ENCODE measurements at places on chromosomes 16 and 17.
A peak's percentile ranks its signal among the peaks of the same experiment; 100 is the strongest.

DNA sequence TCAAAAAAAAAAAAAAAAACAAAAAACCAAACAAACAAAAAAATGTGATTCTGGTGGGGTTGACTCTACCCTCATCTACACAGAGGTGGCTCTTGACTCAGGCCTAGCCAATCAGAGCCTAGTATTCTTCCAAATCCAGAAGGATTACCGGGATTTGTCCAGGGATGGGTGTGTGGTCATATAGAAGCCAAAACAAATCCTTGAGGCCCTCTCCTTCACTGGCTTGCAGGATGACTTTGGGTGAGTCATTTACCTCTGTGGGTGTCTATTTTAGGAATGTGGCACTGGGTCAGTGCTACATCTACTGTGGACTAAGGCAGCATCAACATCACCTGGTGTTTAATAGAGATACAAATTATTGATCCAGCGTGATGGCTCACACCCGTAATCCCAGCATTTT, 93.2 kb upstream of the RBBP6 start:
- no peak for DNase-seq

DNA sequence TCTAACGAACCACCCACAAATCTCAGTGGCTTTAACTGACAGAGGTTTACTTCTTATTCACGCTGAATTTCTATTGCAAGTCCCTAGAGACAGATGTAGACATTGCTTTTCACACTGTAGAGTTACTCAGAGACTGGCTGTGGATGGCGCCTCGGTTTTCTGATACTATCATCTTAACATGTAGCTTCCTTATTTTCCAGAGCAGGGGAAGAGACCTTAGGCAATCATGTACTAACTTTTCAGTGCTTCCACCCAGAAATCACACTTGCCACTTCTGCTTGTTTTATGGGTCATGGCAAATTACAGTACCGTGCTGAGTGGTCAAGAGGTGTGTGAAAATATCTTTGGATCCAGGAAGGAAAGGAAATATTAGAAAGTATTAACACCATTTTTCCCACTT, 65.4 kb downstream of the MAF start:
- no peak for DNase-seq

DNA sequence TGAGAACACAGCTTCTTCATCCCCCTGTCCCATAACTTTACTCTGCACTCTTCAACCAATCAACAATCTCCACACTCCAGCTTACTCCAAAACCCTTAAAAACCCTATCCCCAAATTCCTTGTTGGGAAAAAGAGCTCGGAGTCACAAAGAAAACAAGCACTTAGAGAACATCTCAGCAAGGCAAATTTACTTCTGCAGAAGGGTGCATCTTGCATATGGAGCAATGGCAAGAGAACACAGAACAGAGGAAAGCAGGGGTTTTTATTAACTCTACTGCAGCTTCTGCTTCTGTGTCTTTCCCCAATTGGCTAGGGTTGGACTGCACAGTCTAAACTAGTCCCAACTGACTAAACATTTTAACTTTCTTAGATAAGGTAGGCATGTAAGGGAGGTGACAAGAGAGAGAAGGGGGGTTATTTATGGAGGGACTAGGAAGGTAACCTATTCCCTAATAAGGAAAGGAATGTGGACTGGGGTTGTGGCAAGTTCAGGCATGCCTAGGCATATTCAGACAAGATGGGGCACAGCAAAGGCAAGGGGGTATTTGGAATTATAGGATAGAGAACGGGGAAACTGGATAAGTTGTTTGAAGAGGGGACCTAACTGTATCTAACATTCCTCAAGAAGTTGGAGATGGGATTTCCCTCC, 125.5 kb downstream of the CACNG3 start:
- no peak for DNase-seq

DNA sequence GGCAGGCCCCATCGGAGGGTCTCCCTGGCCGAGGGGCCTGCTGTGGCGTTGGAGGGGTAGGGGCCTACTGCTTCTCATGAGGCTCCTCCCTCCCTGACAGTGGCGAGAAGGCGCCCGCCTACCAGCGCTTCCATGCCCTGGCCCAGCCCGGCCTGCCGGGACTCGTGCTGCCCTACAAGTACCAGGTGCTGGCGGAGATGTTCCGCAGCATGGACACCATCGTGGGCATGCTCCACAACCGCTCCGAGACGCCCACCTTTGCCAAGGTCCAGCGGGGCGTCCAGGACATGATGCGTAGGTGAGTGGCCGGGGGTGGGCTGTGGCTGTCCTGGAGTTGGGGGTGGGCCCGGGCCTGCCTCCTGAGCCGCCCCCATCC, 1.7 kb downstream of the CDT1 start:
- no peak for DNase-seq

DNA sequence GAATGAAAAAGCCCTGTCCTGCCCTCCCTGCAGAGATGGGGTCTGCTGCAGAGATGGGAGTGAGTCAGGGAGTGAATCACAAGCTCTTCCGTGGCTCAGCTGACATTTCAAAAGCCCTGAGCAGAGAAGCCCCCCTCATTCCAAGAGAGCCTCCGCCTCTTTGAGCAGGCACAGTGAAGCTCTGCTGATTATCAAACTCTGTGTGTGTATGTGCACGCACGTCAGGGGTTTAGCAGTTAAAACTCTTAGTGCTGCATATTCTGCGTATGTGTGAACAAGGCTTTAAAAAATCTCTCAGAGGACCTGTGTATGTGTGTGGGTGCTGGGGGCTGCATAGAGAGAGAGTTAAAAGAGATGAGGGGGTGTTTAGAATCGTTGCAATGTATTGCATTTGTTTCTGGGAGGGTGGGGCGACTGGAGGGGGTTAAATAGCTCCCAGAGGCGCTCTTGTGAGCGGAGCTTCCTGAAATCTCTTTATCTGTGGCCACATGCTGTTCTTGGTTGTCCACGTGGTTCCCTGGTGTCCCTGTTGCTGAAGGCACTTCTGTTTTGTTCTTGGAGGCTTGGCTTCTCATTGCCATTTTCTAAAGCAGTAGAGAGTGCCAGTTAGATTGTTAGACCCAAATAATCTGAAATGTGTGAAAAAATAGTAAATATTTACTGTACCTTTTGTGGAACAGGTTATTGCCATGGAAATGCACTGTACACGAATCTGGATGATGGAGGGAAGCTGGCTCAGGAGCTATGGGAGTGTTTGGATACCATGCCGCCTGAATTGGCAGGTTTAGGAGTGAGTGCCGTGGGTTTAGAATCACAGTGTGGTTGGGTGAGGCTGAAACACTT, 116.6 kb downstream of the PRKCB start:
- no peak for DNase-seq

GRCh38 chr16:84631886-84632285, 14.0 kb upstream of the COTL1 start:
- no peak for DNase-seq

- DNase-seq, result no peak
Measured at GRCh38 chr17:30340801-30341356, 7.0 kb upstream of the TMIGD1 start.

DNA sequence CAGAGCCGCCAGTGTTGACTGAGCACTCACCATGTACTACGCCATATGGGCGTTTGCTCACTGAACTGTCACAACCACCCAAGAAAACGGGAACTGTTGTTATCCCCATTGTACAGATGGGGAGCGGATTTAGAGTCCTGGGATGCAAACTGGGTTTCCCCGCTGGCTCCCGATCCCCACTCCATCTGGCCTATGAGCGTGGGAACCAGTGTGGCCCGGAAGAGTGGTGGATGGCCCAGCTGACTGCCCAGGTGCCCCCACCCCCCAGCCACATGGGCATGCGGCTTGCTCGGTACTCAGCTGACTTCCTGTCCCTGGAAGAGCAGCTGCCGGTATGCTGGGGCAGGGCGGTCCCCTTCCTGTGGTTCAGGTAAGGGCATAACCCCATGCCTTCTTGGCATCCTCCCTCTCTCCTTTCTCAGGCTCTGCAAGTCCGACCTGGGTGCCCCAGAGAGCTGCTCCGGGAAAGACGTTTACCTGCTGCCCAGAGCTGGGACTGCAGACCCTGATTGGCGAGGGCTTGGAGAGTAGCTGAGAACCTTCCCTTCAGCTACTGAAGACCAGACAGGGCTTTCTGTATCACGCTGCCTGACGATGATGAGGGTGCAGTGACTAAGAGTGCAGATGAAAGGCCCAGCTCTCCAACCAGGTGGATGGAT, 16.2 kb downstream of the SOCS3 start:
- peak; percentile 50 for DNase-seq

- no peak for DNase-seq
Measured at GRCh38 chr17:1067282-1067956, 70.5 kb downstream of the TIMM22 start.

DNA sequence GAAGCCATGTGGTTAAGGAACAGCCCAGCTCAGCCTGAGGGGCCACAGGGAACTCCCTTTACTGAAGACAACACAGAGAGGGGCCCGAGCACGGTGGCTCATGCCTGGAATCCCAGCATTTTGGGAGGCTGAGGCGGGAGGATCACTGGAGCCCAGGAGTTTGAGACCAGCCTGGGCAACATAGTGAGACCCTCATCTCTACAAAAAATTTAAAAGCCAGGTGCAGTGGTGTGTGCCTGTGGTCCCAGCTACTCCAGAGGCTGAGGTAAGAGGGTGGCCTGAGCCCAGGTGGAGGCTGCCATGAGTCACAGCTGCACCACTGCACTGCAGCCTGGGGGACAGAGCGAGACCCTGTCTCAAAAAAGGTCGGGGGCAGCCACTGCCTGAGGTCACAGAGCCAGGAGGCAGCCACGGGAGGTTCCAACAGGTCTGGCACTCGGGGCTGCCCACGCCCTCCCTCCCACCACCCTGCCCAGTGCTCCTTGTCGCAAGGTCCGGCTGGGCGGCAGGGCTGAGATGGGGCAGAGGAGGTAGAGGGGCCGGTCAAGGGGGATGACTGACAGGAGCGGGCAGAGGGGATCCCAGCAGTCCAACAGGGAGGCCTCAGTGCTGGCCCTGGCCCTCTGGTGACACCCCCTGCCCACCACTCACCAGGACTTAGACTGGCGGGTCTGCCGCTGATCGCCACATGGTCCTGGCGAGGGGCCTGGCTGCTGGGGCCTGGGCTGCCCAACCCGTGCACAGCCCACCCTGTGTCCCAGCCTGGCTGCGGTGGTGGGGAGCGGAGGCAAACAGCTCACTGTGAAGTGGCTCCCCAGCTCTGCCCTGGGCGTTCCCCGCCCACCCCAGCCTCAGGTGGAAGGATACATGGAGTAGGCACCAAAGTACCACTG, 3.4 kb downstream of the CYBA start:
- no peak for DNase-seq

DNA sequence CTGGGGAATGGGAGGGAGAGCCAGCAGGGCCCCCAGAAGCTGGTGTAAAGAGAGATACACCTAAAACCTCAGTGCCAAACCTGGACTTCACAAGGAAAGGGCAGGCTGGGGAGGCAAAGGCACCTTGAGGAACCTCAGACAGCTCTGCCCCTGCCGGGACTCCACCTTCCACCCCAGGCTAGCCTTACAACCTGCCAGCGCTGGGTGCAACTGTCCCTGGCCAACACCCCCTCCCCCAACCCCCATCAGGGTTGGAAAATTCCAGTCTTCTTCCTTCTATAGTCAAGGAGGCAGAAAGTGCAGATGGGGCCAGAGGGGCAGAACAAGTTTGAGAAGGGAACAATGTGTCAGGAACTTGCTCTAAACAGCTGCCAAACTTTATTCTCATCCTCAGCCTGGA, 2.2 kb downstream of the YBX2 start:
- DNase-seq, result no peak

Measured in stimulated activated CD8-positive, alpha-beta memory T cell treated with anti-CD3 and anti-CD28 coated beads, Interleukin-15, amount 100 ng/mL, for 4 hours (primary cell).